Omental fat pad (tissue), 4 donors: ENCODE measurements at places on chromosomes 5 and 9.

DNA sequence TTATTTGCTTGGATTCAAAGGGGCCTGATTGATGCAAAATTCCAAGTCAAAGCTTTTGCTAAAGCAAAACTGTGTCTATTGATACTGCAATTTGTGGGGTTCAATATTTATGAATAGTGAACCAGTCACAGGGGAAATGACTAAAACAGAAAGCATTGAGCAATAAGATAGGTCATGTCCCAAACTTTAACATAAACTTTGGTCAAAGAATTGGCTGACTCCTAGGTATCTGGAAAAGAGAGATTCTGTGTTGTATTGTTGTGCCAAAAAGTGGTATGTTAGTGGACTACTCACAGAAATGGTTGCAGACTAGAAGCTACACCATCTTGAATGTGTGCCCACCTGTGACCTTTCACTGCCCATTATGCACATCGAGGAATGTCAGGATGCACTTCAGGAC, 585.5 kb upstream of the RGMB start:
- no peak for DNase-seq

GRCh38 chr9:81566074-81566698, 123.2 kb downstream of the TLE1 start:
- no peak for DNase-seq

GRCh38 chr9:27340285-27340674, 43.3 kb upstream of the EQTN start:
- DNase-seq = no peak

- no peak for DNase-seq
Observed at GRCh38 chr5:29037716-29038115, 1999.3 kb upstream of the CDH9 start.
